Hematopoietic multipotent progenitor cell treated with erythropoietin and hydrocortisone succinate and interleukin-3 and kit ligand, for 15 days (in vitro differentiated cells): ENCODE measurements at places on chromosomes 7 and 10.

DNA sequence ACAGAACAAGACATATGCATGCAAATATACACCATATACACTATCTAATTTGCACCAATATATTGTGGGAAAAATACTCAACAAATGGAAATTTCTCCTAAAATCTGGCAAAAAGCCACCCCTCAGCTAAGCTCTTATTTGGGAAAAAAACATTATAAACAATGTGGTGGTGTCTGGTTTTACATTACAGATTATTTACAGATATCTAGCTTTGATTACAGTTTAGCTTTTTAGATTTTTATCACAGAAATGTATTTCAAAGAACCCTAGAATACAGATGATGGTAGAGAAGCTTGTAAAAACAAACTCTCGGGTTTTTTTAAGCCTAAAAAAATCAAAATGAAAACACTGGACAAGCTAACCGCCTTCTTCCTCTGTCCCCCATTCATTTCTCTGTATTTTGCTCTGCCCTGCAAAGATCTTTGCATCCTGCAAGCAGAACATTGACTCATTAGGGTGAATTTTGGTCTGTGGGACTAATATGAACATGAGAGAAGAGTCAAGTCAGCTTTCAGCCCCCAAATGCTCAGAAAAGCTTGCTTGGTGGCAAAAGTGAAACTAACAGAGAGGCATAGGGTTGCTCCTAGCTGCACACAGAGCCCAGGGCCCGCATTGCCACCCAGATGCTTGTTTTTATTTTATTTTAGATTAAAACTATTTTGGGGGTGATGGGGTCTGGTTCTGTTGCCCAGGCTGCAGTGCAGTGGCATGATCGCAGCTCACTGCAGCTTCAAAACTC is 88.8 kb upstream of the LYZL1 start:
- no peak for DNase-seq

- DNase-seq = no peak
These were observed 113.2 kb upstream of the PHF14 start for GRCh38 chr7:10860516-10860915.

DNA sequence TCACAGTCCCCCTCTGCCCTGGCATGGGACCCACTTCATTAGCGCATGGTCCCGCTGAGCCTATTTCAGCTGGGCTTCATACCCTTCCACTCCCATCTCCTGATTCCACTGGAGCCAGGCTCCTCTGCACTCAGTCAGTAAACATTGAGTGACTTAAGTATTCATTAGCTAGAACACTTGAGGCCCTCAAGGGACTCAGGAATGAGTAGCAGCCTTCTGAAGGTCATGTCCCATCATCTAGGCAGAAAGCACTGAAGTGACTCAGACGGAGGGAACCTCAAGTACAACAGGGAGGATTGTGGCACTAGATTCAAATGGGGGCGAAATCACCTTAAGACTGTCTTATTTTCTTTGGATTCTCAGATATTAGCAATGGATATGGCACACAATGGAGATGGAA is 186.6 kb upstream of the INHBA start:
- no peak for DNase-seq

- DNase-seq = no peak
These were observed 91.2 kb upstream of the PITRM1 start for GRCh38 chr10:3263747-3264146.

GRCh38 chr7:128767475-128768110 is 8.0 kb downstream of the OPN1SW start:
- no peak for DNase-seq

GRCh38 chr10:100109670-100110069 is 28.0 kb upstream of the CPN1 start:
- DNase-seq = no peak
